CD14-positive monocyte (primary cell): ENCODE measurements at places on chromosomes 2 and 18. TPM values are rescaled to one million over a fixed set of nuclear protein-coding genes. Genes with fewer than 3 reads are reported as not detected.

Gene DCDC2C
- polyA plus RNA-seq, result not detected

Gene LTBP1
- polyA plus RNA-seq, result 0.18 TPM

Gene LIMS3
- 5.7 TPM for polyA plus RNA-seq

Gene TGFA
- polyA plus RNA-seq, result 2.5 TPM

Gene UGT1A8
- polyA plus RNA-seq, result not detected

Gene C2orf81
- 1.2 TPM for polyA plus RNA-seq

Gene DUSP19
- polyA plus RNA-seq, result 0.04 and 0.13 TPM in 2 replicates

Gene DAW1
- polyA plus RNA-seq, result not detected

Gene MREG
- 0.09 and 0.47 TPM in 2 replicates for polyA plus RNA-seq

Gene RMDN2
- 14.3 TPM for polyA plus RNA-seq

Gene PSTPIP2
- 31.4 and 64.1 TPM in 2 replicates for polyA plus RNA-seq

Gene FIGN
- not detected for polyA plus RNA-seq

Gene GREB1L
- polyA plus RNA-seq, result 0.02 TPM

Gene DSC3
- polyA plus RNA-seq, result not detected in 2 replicates

Gene SCLY
- 9.6 and 10.6 TPM in 2 replicates for polyA plus RNA-seq

Gene APOB
- 0.02 TPM for polyA plus RNA-seq

Gene RNU2-63P
- polyA plus RNA-seq, result not detected in 2 replicates

Gene CFAP210
- not detected for polyA plus RNA-seq

Gene CDH20
- not detected for polyA plus RNA-seq

Gene CFLAR
- 79.5 TPM for polyA plus RNA-seq

Gene MC4R
- polyA plus RNA-seq, result not detected

Gene HOXD8
- polyA plus RNA-seq, result not detected

Gene KRTCAP3
- polyA plus RNA-seq, result not detected

Gene INPP1
- polyA plus RNA-seq, result 5.4 and 8.9 TPM in 2 replicates

Gene ONECUT2
- polyA plus RNA-seq, result not detected in 2 replicates

Gene PTRHD1
- 86.2 TPM for polyA plus RNA-seq

Gene DPYSL5
- polyA plus RNA-seq, result not detected in 2 replicates

Gene SERPINB11
- polyA plus RNA-seq, result not detected in 2 replicates

Gene ORC4
- polyA plus RNA-seq, result 30.2 TPM

Gene CABYR
- not detected for polyA plus RNA-seq

Gene ARHGAP15
- 13.1 and 35.4 TPM in 2 replicates for polyA plus RNA-seq

Gene KCNG2
- not detected for polyA plus RNA-seq

Gene G6PC2
- polyA plus RNA-seq, result not detected

Gene SCN7A
- polyA plus RNA-seq, result not detected in 2 replicates

Gene GPAT2
- polyA plus RNA-seq, result 0.44 TPM

Gene HOXD12
- polyA plus RNA-seq, result not detected

Gene LOXL3
- polyA plus RNA-seq, result 18.5 TPM

Gene LRRTM1
- polyA plus RNA-seq, result not detected in 2 replicates

Gene RBMS1
- 89.4 TPM for polyA plus RNA-seq

Gene CEP68
- 2.8 TPM for polyA plus RNA-seq

Gene REG1B
- not detected for polyA plus RNA-seq

Gene CCDC74A
- not detected for polyA plus RNA-seq

Gene BBS5
- polyA plus RNA-seq, result 0.08 and 0.22 TPM in 2 replicates

Gene DDX18
- polyA plus RNA-seq, result 19.1 TPM

Gene EVA1A
- polyA plus RNA-seq, result not detected in 2 replicates

Gene KHK
- 3.2 and 3.4 TPM in 2 replicates for polyA plus RNA-seq

Gene DTYMK
- polyA plus RNA-seq, result 11.9 and 13.0 TPM in 2 replicates

Gene HOXD1
- polyA plus RNA-seq, result not detected

Gene FBXO15
- polyA plus RNA-seq, result 0.06 TPM in 1 of 2 replicates, not detected in the other

Gene IL18RAP
- polyA plus RNA-seq, result 0.04 and 0.24 TPM in 2 replicates

Gene FRZB
- not detected for polyA plus RNA-seq

Gene EPHA4
- polyA plus RNA-seq, result 0.15 TPM in 1 of 2 replicates, not detected in the other

Gene LDAH
- polyA plus RNA-seq, result 5.0 TPM
